Activated CD8-positive, alpha-beta memory T cell treated with anti-CD3 and anti-CD28 coated beads for 1 hour (primary cell): ENCODE measurements at places on chromosomes 5 and 9.

DNA sequence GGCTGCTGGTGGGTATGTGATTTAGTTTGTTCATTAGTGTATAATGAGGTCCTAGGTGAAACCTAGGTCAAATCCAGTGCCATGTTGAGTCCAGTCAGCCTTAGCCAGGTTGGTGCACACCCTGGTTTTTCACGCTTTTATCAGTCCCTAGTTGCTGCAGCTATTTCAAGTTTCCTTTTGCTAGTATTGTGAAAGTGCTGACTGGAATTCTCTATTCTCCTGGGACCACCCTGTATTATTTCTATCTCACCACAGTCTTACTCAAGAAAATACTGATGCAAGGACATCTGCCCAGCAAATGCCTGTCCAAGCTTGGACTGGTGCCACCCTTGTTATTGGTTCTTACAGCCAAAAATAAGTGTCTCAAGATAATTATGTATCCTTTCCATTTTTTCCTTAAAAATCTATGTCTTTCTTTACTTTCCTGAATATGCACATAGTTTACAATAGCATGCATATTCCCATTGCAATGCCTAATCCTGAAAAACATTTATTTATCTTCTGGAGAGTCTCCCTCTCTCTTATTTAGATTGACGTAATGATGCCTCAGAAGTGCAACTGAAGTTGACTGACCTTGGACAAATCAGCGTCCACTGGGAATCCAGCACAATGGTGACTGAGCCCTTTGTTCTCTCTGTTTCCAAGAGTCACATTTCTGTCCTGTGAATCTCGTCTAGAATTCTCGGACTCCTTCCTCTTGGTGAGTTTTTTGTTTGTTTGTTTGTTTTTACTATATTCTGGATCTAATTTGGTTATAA is 1075.0 kb downstream of the CDH9 start:
- no peak for DNase-seq

DNA sequence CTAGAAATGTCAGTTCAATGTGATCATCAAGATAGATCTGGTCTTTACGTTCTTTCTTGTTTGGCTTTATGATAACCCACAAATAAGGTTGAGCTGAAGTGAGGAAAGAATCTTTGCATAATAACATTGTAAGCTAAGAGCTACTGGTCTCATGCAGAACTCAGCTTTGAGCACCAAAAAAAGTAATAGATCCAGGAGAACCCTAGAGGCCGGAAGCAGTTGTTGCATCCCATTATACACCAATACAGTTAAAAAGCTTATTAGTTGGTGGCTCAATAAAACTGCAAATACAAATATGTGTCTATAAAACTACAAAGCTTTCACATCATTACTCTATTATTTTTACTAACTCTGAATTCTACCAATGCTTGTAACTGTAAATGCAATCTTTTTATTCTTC is 85.5 kb upstream of the NUDT12 start:
- no peak for DNase-seq

DNA sequence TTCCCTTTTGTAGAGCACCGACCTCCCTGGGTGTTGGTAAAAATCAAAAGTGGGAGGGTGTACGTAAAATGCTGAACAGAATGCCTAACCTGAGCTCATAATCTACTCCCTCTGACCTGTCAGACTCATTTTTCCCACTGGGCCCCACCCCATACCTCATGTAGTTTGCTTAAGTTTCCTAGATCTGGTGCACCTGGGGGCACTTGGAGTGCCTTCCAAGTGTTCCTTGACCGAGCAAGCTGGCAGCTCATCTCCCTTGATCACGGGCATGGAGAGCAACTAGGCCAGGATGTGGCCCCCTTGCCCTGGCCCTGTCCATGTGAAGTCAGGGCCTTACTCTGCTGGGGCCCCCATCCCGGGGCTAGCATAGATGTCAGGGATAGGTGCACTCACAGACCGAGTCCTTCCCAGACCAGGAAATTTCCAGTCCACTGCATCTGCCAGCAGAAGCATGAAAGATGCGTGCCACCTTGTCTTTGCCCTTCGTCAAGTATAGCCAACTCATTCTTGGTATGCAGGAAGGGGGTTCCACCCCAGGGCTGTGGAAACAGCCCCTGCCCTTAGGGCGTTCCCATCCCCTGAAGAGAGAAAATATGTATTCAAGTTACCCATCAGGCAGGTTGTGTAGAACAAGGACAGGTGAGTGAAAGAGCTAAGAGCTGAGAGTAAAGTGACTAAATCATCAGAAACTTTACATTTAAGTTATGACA is 41.9 kb downstream of the SLC22A5 start:
- no peak for DNase-seq

DNA sequence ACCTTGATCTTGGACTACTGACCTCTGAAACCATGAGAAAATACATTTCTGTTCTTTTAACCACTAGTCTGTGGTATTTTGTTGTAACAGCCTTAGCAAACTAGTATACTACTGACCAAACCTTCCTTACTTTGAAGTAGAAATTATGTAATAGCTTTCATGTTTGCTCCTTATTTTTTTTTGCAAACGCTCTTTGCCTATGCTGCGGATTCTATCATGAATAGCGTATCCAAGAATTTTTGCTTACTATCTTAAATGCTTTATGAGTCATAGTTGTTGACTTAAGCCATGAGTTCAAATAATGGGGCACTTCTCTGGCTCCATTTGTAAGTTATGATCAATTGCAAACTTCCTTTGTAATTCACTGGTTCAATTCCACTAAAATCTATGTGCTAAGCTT is 154.8 kb upstream of the CYLC2 start:
- no peak for DNase-seq

- no peak for DNase-seq
These were observed 52.8 kb upstream of the CCDC112 start for GRCh38 chr5:115349001-115349817.

DNA sequence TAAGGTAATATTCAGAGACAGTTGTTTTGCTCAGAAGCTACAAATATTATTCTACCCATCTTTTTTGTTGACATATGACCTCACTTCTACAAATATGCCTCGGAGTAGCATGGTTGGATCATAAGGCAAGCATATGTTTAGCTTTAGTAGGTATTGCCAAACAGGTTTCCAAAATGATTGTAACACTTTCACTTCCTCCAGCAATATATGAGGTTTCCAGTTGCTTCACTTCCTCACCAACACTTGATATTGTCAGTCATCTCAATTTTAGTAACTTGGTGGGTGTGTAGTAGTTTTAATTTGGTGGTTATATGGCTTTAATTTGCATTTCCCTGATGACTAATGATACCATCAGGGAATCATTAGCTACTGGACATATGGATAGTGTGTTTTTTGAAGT is 46.7 kb downstream of the TNFSF8 start:
- no peak for DNase-seq

- no peak for DNase-seq
These were observed 129.1 kb upstream of the ZNF462 start for GRCh38 chr9:106733828-106734380.

DNA sequence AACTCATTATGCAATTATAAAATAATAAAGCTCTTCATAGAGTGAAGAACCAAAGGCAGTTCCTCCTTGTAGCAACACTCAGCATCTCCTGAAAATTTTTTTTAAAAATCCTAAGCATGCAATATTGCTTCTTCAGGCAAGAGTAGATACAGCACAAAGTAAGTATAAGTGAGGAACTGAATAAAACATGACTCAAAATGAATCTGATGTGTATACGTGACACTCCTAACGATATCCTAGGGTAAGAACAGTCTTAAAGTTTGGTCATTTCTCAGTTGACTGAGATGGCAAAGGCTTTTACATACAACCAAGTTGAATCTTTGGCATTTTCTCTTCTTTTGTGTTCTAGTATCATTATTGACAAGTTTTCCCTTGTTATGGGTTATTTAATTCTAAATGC is 41.1 kb upstream of the AOPEP start:
- DNase-seq: no peak
